GM12878 (cell line): ENCODE measurements at places on chromosomes 3 and 15. TPM values are rescaled to one million over a fixed set of nuclear protein-coding genes. Genes with fewer than 3 reads are reported as not detected.

C3orf49 gene
- not detected in 2 replicates for total RNA-seq

SLC27A2 gene
- 0.38 and 0.64 TPM in 2 replicates for total RNA-seq

DNA sequence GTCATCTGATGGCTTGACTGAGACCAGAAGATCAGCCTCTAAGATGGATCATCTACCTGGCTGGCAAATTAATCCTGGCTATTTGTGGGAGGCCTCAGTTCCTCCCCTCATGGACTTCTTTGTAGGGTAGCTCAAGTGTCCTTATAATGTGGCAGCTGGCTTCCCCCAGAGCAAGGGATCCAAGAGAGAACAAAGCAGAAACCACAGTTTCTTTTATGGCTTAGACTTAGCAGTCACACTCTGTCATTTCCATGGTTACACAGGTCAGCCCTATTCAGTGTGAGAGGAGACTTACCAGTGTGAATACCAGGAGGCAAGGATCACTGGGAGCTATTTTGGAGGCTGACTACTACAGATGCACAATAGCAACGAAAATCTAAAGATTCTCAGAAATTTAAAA lies 15.3 kb upstream of the ARL14 start:
- no peak for DNase-seq

GRCh38 chr3:133362539-133362938 lies 37.3 kb upstream of the BFSP2 start:
- no peak for DNase-seq

DNA sequence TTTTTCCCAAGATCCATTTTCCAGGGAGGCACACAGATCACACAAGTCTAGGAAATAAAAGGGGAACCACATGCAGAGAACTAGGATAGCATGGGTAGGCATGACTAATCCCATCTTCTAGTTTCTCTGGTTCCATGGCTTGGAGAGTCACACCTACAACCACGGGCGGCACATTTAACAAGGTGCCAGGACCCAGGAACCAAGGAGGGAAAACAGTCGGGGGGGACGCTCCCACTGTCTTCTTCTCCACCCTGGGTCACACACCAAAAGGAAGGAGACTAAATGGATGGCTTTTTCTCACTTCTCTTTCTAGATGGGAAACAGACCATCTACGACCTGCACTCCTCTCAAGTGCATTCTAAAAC lies 4.6 kb upstream of the SMCO1 start:
- DNase-seq = no peak
